ENCODE measurements at places on chromosomes 11 and 22. TPM values are rescaled to one million over a fixed set of nuclear protein-coding genes. Genes with fewer than 3 reads are reported as not detected.

- no peak overlapping the region for H3K27ac ChIP-seq
- H3K36me3 ChIP-seq, result peaks cover 67% of the 10 kb centered on the region
- H3K27me3 ChIP-seq, result no peaks in the 10 kb centered on the region
- H3K4me1 ChIP-seq, result peaks cover 27% of the 10 kb centered on the region
- DNase-seq, result peak; percentile 49
Observed at GRCh38 chr11:57306161-57306876, 18.4 kb downstream of the TNKS1BP1 start.

The CRYAB gene
- total RNA-seq, result 54.3 TPM

DNA sequence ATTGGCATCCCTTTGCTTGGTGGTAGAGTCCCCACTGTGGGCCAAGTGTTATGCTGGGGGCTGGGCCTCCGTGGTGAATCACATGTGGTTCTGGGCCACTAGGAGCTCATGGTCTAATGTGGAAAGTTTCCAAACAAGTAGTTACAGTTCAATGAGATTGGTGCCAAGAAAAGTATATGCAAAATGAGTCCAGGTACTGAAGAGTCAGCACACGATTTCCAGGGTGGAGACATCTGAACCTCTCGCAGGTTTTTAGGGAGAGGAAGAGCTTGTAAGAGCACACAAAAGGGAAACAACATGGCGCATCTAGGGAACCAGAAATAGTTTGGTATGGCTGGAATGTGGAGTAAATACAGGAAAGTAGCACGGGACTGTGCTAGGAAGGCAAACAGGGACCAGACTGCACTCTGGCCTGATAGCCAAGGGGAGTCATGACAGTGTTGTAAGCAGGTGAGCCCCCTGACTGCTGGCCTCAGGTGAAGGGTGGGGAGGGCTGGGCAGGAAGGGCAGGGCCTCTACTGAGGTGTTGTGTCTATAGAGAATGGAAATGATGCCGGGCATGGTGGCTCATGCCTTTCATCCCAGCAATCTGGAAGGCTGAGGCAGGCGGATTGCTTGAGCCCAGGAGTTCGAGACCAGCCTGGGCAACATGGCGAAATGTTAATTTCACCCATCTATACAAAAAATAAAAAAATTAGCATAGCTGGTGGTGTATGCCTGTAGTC lies 12.6 kb downstream of the POLR2F start:
- H3K27me3 ChIP-seq, result no peaks in the 10 kb centered on the region
- H3K4me3 ChIP-seq, result no peak overlapping the region
- peaks cover 20% of the 10 kb centered on the region for H3K36me3 ChIP-seq
- peaks cover 11% of the 10 kb centered on the region for H3K4me1 ChIP-seq
- DNase-seq, result peak; percentile 76

The SLC25A45 gene
- total RNA-seq, result 4.1 TPM

The OAF gene
- total RNA-seq, result 7.2 TPM

DNA sequence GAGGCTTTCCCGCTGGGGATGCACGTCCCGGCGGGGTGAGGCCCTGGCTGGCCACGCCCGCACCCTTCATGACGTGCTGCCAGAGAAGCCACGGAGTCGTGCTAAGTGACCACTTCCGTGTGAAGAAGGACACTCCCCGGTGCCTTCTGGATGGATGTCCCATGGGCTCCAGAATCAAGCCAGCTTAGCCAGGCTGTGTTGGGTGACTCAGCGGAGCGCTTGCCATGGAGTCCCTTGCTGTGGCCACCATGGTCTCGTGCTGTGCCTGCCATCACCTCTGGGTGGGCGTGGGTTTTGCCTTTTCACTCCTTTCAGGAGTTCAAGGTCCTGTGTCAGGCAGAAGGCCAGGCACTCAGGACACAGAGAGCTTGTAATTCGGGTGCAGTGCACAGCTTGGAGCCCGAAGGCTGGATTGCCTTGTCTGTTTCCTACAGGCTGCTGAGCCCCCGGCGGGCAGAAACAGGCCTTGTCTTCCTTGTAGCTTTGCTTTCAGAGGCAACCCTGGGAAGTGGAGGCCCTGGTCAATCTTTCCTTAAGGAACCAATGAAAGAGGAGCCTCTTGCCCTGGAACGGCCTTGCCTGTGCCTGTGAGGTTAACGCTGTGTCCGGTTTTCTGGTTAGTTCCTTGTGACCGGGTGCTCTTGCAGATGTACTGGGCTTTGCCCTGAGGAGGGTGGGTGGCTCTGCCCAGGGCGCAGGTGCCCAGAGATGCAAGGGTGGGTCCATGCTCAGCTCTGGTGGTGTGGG lies 268.6 kb downstream of the TBC1D22A start:
- H3K27ac ChIP-seq, result no peak overlapping the region
- peak; percentile 93 for DNase-seq
- no peak overlapping the region for H3K4me3 ChIP-seq
- no peaks in the 10 kb centered on the region for H3K36me3 ChIP-seq
- no peaks in the 10 kb centered on the region for H3K27me3 ChIP-seq

The KREMEN1 gene
- 6.5 TPM for total RNA-seq

GRCh38 chr11:74749965-74750296 lies 1.3 kb downstream of the RNF169 start:
- peak overlapping the region; percentile 91 for H3K4me3 ChIP-seq
- no peaks in the 10 kb centered on the region for H3K27me3 ChIP-seq
- H3K4me1 ChIP-seq, result peaks cover 35% of the 10 kb centered on the region
- DNase-seq, result no peak
- peak overlapping the region; percentile 59 for H3K27ac ChIP-seq

GRCh38 chr22:40320687-40321086 lies 25.6 kb upstream of the ADSL start:
- H3K4me1 ChIP-seq, result no peaks in the 10 kb centered on the region
- H3K27ac ChIP-seq, result no peak overlapping the region
- H3K27me3 ChIP-seq, result no peaks in the 10 kb centered on the region
- peaks cover 49% of the 10 kb centered on the region for H3K36me3 ChIP-seq

The C11orf71 gene
- 3.3 TPM for total RNA-seq

- H3K27me3 ChIP-seq, result no peaks in the 10 kb centered on the region
- peaks cover 70% of the 10 kb centered on the region for H3K36me3 ChIP-seq
- H3K4me3 ChIP-seq, result no peak overlapping the region
- H3K27ac ChIP-seq, result peak overlapping the region; percentile 80
- DNase-seq, result peak; percentile 89
- H3K4me1 ChIP-seq, result peaks cover 34% of the 10 kb centered on the region
Observed at GRCh38 chr11:8693010-8693551, 10.5 kb downstream of the RPL27A start.

- peaks cover 6% of the 10 kb centered on the region for H3K4me1 ChIP-seq
- H3K4me3 ChIP-seq, result no peak overlapping the region
- DNase-seq, result no peak
- H3K27ac ChIP-seq, result no peak overlapping the region
Observed at GRCh38 chr11:115501893-115502589, 2.2 kb downstream of the CADM1 start.

DNA sequence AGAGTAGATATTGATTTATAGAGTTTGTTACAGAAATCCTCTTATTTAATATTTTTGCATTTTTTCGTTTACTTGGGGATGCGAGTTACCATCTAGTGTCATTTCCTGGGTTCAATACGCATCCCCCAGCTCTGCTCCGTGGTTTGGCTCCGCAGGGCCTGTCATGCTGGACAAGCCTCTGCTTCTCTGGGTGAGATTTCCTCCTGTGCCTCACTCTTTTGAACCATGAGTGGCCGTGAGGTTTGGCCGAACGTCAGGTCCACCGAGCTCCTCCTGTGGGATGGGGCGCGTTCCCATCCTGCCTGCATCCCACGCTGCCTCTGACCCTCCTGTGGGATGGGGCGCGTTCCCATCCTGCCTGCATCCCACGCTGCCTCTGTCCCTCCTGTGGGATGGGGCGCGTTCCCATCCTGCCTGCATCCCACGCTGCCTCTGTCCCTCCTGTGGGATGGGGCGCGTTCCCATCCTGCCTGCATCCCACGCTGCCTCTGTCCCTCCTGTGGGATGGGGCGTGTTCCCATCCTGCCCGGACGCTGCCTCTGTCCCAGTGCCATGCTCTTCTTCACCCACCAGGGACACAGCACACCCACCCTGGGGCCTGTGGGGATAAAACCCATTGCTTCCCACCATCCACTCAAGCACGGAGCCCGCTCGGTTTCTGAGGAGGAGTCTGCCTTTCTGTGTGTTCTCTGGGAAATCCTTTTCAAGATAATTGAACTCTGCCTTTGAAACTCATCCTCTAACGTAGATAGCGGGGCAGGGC lies 506.8 kb downstream of the BRD1 start:
- no peaks in the 10 kb centered on the region for H3K4me1 ChIP-seq
- H3K27ac ChIP-seq, result no peak overlapping the region
- H3K27me3 ChIP-seq, result no peaks in the 10 kb centered on the region

The RIMBP3C gene
- 0.29 TPM for total RNA-seq

- H3K4me3 ChIP-seq, result no peak overlapping the region
- no peaks in the 10 kb centered on the region for H3K36me3 ChIP-seq
- DNase-seq, result peak; percentile 92
- H3K4me1 ChIP-seq, result no peaks in the 10 kb centered on the region
Observed at GRCh38 chr11:2445746-2446551, 1.1 kb downstream of the KCNQ1 start.

The THRSP gene
- total RNA-seq, result not detected

DNA sequence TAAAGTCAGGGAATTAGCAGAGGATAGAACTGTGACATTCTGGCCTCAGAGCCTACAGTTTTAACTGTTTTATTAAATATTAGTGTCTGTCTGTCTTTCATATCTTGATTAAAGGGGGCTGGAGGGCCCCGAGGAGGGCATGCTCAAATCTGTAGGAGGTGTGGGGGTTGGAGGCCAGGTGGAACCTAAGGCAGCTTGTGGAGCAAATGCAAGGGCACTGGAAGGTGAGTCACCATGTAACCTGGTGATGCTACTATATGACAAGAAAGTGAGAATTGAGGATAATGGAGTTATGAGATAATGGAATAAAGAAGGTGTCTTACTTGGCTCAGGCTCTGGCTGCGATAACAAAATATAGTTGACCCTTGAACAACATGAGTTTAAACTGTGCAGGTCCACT lies 27.3 kb upstream of the TMEM86A start:
- H3K27me3 ChIP-seq, result no peaks in the 10 kb centered on the region
- no peak overlapping the region for H3K4me3 ChIP-seq
- H3K36me3 ChIP-seq, result no peaks in the 10 kb centered on the region
- H3K27ac ChIP-seq, result no peak overlapping the region

GRCh38 chr11:94909371-94909820 lies 64.0 kb downstream of the CWC15 start:
- H3K36me3 ChIP-seq, result no peaks in the 10 kb centered on the region
- H3K27me3 ChIP-seq, result no peaks in the 10 kb centered on the region
- H3K4me1 ChIP-seq, result peaks cover 11% of the 10 kb centered on the region
- H3K4me3 ChIP-seq, result no peak overlapping the region
- H3K27ac ChIP-seq, result peak overlapping the region; percentile 18

DNA sequence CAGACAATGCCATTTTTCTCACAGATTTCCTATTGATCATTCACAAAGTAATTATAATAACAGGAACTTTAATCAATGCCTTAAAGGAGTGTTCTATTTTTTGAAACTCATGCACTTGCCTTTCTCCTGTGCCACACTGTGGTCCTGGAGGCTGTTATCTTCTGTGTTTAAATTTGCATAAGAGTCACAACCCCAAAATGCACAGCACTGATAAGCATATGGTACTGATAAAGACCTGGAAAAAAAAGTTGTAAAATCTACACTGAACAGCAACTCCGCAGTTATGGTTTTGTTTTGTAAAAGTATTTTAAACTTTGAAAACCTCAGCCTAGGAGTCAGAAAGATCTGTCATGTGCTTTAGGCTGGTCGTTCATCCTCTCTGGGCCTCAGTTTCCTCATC lies 9.1 kb upstream of the CCDC34 start:
- DNase-seq, result no peak
- no peaks in the 10 kb centered on the region for H3K4me1 ChIP-seq
- peaks cover 54% of the 10 kb centered on the region for H3K36me3 ChIP-seq

GRCh38 chr22:21044931-21045584 lies 688 bp upstream of the LRRC74B start:
- peak; percentile 90 for DNase-seq
- peaks cover 44% of the 10 kb centered on the region for H3K4me1 ChIP-seq
- H3K36me3 ChIP-seq, result no peaks in the 10 kb centered on the region
- H3K27ac ChIP-seq, result peak overlapping the region; percentile 95
- no peaks in the 10 kb centered on the region for H3K27me3 ChIP-seq

DNA sequence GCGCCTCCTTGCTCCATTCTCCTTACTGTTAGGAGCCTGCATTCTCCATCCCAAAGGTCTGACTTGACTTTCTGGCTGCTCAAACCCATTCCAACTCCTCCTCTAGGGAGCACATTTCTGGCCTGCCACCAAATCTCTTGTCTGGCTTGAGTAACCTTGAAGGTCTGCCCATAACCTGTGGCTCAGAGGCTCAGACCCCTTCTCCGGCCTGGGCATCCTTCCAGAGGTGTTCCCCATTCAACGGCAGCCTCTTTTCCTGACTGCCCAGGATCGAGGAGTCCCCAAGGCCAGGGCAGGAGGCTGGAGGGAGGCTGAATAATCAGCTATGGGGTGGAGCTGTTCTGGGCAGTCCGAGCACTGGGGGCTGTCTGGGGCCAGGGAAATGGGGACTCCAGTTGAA lies 2.2 kb downstream of the RAD9A start:
- H3K4me1 ChIP-seq, result peaks cover 13% of the 10 kb centered on the region
- no peak overlapping the region for H3K4me3 ChIP-seq
- no peak overlapping the region for H3K27ac ChIP-seq
- H3K27me3 ChIP-seq, result no peaks in the 10 kb centered on the region
- DNase-seq, result peak; percentile 43

The E2F8 gene
- total RNA-seq, result 0.36 TPM

The GSTT4 gene
- not detected for total RNA-seq

The CRACR2B gene
- total RNA-seq, result 0.72 TPM

DNA sequence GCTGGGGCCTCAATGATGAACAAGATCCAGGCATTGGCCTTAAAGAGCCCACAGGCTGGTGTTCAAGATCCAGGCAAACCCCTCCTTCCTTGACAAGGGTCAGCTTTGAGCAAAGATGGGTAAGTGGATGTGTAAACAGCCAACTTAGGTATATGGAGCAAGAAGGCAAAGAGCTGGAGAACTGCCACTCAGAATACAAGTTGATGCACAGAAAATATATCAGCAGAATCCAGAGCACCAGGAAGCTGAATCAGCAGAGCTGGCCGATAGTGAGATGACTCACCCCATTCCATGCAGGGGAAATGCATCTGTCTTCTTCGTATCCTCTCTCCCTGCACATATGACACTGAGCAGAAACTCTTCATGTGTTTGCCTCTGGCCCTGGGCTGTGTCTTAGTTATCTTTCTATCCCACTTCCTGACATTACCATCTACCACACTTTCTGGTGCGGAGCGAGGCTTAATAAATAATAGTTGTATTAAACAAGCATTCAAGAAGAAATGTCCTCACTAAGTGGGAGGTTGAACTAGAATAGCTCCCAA lies 57.8 kb downstream of the ENDOD1 start:
- no peak overlapping the region for H3K4me3 ChIP-seq
- H3K36me3 ChIP-seq, result no peaks in the 10 kb centered on the region
- DNase-seq, result peak; percentile 90

DNA sequence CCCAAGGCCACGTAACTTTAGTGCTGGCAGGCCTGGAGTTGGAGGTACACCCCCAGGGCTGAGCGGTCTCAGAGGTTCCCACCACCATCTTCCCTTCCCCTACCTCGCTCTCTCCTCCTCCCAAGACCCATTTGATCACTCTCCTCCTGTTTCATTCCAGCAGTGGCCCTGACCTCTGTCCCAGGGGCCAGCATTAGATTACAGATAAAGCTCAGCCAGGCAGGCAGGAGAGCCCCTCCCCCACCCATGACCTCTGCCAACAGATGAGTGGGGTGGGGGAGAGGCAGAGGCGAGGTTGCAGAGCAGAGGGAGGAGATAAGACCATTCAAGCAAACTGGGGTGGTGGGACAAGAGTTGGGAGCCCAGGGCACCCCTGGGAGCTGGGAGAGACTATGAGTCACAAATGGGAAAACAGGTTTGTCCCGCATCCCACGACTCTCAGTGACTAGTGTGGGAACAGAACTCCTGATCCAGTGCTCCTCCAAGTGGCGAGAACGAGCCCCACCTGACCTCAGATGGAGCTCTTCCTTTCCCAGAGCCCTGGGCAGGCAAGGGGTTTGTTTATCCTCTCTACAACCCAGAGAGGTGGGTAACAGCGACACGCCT lies 367.9 kb downstream of the MN1 start:
- no peak overlapping the region for H3K27ac ChIP-seq
- H3K4me3 ChIP-seq, result no peak overlapping the region
- H3K27me3 ChIP-seq, result peaks cover 12% of the 10 kb centered on the region
- DNase-seq, result no peak
- no peaks in the 10 kb centered on the region for H3K4me1 ChIP-seq
